Stimulated activated memory B cell treated with anti-CD40 and anti-IgM and Interleukin-4, amounts not matched to agents 10 μg/mL and 1 μg/mL and 100 μg/mL, for 72 hours (primary cell): ENCODE measurements at places on chromosomes 3 and 15.

DNA sequence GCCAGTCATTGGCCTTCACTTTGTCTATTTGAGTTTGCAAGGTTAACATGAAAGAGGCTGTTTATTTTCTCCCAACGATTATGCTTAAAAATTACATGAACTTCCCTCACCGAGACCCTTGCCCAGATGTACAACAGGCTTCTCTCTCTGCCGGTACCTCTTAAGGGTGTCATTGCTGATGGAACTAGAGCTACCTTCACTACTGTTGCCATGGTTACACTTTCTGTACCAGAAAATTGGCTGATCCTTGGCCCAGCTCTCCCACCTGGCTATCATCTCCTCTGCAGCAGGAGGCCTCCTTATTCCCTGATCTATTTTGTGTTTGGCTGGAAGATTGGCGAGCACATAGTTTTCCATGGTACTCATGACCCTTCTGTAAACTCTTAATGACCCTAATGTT, 24.0 kb upstream of the LIPC start:
- no peak for ATAC-seq
- H3K27ac ChIP-seq, result no peak overlapping the region
- no peaks in the 10 kb centered on the region for H3K4me1 ChIP-seq
- no peak overlapping the region for H3K4me3 ChIP-seq
- H3K36me3 ChIP-seq, result no peaks in the 10 kb centered on the region

- peaks cover 16% of the 10 kb centered on the region for H3K36me3 ChIP-seq
- no peak for ATAC-seq
- no peaks in the 10 kb centered on the region for H3K27me3 ChIP-seq
These were observed 293.6 kb downstream of the SHQ1 start for GRCh38 chr3:72554689-72555088.

GRCh38 chr3:132569153-132569552, 27.9 kb upstream of the ACKR4 start:
- H3K4me3 ChIP-seq, result no peak overlapping the region
- no peak for ATAC-seq
- H3K36me3 ChIP-seq, result peaks cover 69% of the 10 kb centered on the region
- no peaks in the 10 kb centered on the region for H3K27me3 ChIP-seq

GRCh38 chr15:100732211-100733055, 130.0 kb downstream of the ASB7 start:
- H3K4me3 ChIP-seq, result no peak overlapping the region
- no peak overlapping the region for H3K27ac ChIP-seq
- ATAC-seq, result no peak
- no peaks in the 10 kb centered on the region for H3K36me3 ChIP-seq
- peaks cover 20% of the 10 kb centered on the region for H3K27me3 ChIP-seq

DNA sequence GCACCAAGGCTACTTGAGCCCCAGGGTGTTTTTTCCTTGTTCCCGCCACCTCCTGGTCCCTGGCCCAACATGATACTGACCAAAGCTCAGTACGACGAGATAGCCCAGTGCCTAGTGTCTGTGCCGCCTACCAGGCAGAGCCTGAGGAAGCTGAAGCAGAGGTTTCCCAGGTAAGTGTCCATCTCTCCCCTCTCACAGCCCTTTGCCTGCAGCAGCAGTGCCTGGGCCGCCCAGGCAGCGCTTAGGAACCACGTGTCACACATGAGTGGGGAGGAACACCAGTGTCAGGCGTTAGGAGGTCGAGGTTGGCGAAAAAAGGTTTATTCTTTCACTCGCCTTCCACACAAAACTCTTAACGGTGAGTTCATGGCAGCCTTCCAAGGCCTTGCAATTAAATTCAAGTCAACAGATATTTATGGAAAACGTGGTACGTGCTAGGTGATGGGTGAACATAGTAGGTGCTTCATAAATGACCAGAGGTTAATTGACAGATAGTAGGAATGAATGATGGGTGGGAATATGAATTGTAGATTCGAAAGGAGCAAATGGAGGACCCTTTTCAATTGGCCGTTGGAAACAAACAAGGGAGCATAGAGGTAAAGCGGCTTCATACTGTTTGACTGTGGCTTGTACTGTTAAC, 486 bp downstream of the CDIN1 start:
- H3K27me3 ChIP-seq, result no peaks in the 10 kb centered on the region
- peak overlapping the region; percentile 97 for H3K27ac ChIP-seq
- H3K4me1 ChIP-seq, result peaks cover 14% of the 10 kb centered on the region

DNA sequence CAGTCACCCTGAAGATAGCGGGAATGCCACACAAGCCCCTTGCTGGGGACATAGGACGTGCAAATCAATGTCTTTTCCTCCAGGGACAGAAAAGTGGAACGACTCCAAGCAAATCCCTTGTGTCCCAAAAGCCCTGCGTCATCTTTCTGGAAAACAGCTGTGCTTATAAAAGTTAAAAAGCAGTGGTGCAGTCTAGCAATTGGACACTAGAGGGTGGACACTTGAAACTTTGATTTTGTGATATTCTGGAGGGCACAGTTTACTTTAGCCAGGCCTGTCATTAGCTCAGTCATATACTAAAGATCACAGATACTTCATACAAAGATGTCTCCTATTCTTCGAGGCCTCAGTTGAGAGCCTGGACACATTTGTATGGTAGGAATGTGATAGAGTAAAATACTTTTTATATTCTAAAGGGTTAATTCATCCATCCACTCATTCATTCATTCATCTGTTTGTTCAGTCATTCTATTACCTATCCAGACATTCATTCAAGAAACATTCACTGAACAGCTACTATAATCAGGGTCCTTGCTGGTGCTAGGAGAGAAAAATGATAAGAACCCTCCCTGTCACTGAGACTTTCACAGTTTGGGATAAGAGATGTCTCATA, 63.8 kb upstream of the ANKRD34C start:
- H3K4me3 ChIP-seq, result no peak overlapping the region
- no peaks in the 10 kb centered on the region for H3K4me1 ChIP-seq
- H3K36me3 ChIP-seq, result no peaks in the 10 kb centered on the region
- H3K27me3 ChIP-seq, result peaks cover 74% of the 10 kb centered on the region
- ATAC-seq, result no peak

- peaks cover 35% of the 10 kb centered on the region for H3K4me1 ChIP-seq
- no peak for ATAC-seq
- H3K36me3 ChIP-seq, result peaks cover 55% of the 10 kb centered on the region
These were observed 90.0 kb downstream of the STT3B start for GRCh38 chr3:31622636-31623288.

- peak; percentile 97 for ATAC-seq
- H3K36me3 ChIP-seq, result no peaks in the 10 kb centered on the region
- peaks cover 48% of the 10 kb centered on the region for H3K4me1 ChIP-seq
- peak overlapping the region; percentile 48 for H3K27ac ChIP-seq
These were observed 25.0 kb downstream of the ADAM10 start for GRCh38 chr15:58724466-58724865.

GRCh38 chr3:188298585-188298984, 144.6 kb downstream of the LPP start:
- peak overlapping the region; percentile 24 for H3K4me3 ChIP-seq
- no peaks in the 10 kb centered on the region for H3K27me3 ChIP-seq
- peak; percentile 3 for ATAC-seq

DNA sequence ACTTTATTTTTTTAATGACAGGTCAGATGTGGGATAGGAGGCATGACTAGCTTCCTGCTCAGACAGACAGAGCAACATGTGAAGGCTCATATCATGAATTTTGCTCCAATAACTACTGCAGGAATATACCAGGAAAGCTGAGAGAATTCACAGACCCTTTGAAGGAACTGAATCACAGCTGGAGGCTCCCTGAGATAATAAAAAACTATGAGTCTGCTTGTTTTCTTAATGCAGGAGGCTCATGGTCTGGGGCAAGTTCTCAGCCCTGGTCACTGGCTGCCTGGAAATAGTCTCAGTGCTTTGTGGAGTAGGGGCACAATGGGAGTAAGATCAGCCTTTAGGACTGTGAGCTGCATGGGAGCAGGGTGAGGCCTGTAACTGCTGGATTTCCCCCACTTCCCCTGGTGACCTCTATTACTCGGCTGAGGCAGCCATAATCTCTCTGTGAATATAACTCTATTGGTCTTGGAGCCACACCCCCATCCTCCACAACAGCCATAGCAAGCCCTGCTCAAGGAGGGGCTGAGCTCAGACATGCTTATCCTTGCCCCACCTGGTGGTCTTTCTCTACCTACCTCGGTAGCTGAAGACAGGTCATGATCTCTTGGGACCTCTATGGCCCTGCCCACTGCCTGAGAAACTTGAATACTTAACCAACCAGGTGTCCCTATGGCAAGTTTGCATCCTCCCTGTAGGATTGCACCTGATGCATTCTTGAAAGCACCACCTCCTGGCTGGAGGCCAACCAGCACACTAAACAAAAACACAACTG, 281.6 kb upstream of the TMCO5A start:
- no peak overlapping the region for H3K27ac ChIP-seq
- no peaks in the 10 kb centered on the region for H3K4me1 ChIP-seq
- no peak for ATAC-seq
- H3K36me3 ChIP-seq, result no peaks in the 10 kb centered on the region
- H3K27me3 ChIP-seq, result no peaks in the 10 kb centered on the region
- H3K4me3 ChIP-seq, result no peak overlapping the region

DNA sequence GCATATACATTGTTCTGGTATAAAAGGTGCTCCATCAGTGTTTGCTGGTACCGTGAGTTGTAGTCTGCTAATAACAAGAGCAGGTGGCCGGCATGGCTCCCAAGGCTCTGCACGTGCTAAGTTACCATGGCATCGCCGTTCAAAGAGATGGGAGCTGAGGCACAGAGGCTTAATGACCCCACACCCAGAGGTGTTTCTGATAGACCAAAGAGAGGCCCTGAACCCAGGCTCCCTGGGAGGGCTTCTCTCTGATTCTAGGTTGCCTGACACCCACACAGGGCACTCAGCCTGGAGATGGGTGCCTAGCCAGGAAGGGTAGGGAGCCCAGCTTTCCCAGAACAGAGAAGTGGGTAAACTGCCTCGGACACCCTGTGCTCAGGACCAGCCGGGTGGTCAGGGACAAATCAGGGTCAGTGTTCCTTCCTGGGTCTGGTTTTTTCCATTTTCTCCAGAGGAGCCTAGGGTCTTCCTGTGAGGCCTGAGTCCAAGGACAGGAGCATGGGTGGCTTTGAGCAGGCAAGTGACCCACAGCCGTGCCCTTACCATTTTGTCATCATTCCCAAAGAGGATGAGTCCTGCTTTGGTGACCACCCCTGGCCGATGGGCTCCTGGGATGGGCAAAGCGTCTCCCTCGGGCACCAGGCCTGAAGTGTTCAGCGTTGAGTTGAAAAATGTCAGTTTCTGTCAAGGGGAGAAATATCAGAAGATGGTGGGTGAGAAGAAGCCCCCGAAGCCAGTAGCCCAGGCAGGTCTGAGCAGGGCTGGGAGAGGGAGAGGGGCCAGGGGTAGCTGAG, 27.3 kb downstream of the ALDH1L1 start:
- no peak for ATAC-seq
- no peak overlapping the region for H3K4me3 ChIP-seq
- no peaks in the 10 kb centered on the region for H3K4me1 ChIP-seq
- no peaks in the 10 kb centered on the region for H3K27me3 ChIP-seq
- no peak overlapping the region for H3K27ac ChIP-seq

DNA sequence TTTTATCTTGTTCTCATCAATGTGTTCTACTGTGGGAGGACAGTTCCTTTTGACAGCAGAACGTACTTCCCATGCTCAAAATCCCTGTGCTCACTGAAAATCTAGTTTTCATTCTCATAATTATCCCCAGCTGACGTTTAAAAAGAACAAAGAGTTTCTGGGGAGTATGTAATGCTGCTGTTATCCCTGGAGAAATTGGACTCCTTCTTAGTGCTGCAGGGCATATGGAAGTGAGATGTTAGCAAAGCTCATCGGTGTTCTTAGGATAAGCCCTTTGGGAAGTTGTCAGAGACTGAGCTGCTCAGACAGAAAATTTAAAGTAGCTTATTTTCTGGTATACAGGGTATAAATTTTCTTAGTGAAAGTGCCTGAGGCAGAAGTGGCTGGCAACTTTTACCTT, 66.5 kb downstream of the CDAN1 start:
- H3K4me3 ChIP-seq, result no peak overlapping the region
- no peak overlapping the region for H3K27ac ChIP-seq
- no peak for ATAC-seq
- peaks cover 20% of the 10 kb centered on the region for H3K36me3 ChIP-seq
- H3K27me3 ChIP-seq, result no peaks in the 10 kb centered on the region

- H3K4me1 ChIP-seq, result peaks cover 53% of the 10 kb centered on the region
- no peaks in the 10 kb centered on the region for H3K27me3 ChIP-seq
- no peak overlapping the region for H3K4me3 ChIP-seq
- H3K36me3 ChIP-seq, result peaks cover 13% of the 10 kb centered on the region
- peak overlapping the region; percentile 70 for H3K27ac ChIP-seq
These were observed 36.0 kb downstream of the RAB27A start for GRCh38 chr15:55253580-55253979.

- no peak overlapping the region for H3K4me3 ChIP-seq
- H3K27me3 ChIP-seq, result peaks cover 49% of the 10 kb centered on the region
- no peaks in the 10 kb centered on the region for H3K36me3 ChIP-seq
- H3K4me1 ChIP-seq, result no peaks in the 10 kb centered on the region
These were observed 172.6 kb downstream of the TBC1D2B start for GRCh38 chr15:77904901-77905300.

DNA sequence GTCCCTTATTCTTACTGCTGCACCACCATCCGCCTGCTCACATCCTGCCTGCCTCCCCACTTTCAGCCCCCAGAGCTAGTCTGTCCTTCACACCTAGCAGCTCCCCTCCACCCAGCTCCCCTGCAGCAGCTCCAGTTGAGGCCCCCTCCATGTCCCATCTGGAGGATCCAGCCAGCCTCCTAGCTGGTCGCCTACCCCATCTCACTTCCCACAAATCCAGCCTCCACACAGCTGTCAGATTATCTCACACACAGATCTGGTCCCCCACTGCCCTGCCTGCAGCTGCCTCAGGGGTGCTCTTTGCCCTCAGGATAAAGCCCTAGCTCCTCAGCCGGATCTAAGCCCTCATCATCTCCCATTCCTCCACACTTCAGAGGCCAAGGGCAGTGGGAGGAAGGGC, 8.8 kb upstream of the SEMA7A start:
- no peak overlapping the region for H3K4me3 ChIP-seq
- no peaks in the 10 kb centered on the region for H3K27me3 ChIP-seq
- H3K4me1 ChIP-seq, result peaks cover 13% of the 10 kb centered on the region
- ATAC-seq, result no peak
- H3K36me3 ChIP-seq, result peaks cover 34% of the 10 kb centered on the region

- no peaks in the 10 kb centered on the region for H3K27me3 ChIP-seq
- peaks cover 52% of the 10 kb centered on the region for H3K36me3 ChIP-seq
- H3K27ac ChIP-seq, result no peak overlapping the region
- H3K4me3 ChIP-seq, result no peak overlapping the region
These were observed 173.4 kb downstream of the MCTP2 start for GRCh38 chr15:94404733-94405283.

DNA sequence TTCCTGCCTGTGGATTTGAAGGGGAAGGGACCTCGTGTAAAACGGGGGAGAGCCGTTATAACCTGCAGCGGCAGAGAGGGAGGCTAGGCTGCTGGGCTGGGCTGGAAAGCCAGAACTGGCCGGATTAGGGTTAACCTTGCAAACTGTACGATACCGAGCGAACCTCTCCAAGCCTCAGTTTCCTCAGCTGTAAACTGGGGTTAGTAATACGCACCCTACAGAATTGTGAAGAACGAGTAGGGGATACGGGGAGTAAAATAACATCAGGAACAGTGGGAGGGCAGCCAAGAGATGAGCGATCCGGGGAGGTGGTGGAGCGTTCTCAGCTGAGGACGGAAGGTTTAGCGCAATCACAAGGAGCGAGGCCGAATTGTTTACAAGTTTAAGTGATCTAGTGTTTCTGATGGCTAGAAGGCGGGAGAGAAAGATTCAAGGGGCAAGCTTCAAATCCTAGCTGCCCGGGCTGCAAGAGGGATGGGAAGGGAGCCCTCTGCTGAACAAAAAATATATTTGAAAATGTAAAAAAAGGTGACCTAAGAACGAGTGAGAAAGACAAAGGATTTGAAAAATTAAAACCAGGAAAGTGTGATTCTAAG, 768 bp upstream of the SEMA5B start:
- H3K4me3 ChIP-seq, result peak overlapping the region; percentile 66
- no peak overlapping the region for H3K27ac ChIP-seq
- ATAC-seq, result peak; percentile 53

- no peaks in the 10 kb centered on the region for H3K4me1 ChIP-seq
- ATAC-seq, result no peak
- H3K4me3 ChIP-seq, result no peak overlapping the region
- peaks cover 15% of the 10 kb centered on the region for H3K27me3 ChIP-seq
These were observed 101.0 kb upstream of the IQSEC1 start for GRCh38 chr3:13174011-13174802.
